Left ventricle myocardium superior (tissue), 1 donor: ENCODE measurements at places on chromosomes 5 and 9. TPM values are rescaled to one million over a fixed set of nuclear protein-coding genes. Genes with fewer than 3 reads are reported as not detected.

CCDC69 gene
- total RNA-seq, result 178 TPM

LMX1B gene
- 0.74 TPM for total RNA-seq

GFRA3 gene
- 0.72 TPM for total RNA-seq

ZNF346 gene
- 8.3 TPM for total RNA-seq

RNF20 gene
- total RNA-seq, result 53.7 TPM

OR1J2 gene
- not detected for total RNA-seq

NME5 gene
- total RNA-seq, result 2.1 TPM

ARID3C gene
- not detected for total RNA-seq

BARHL1 gene
- total RNA-seq, result not detected

SLC45A2 gene
- total RNA-seq, result not detected

NIM1K gene
- total RNA-seq, result 0.20 TPM

OR1L1 gene
- not detected for total RNA-seq

GRAMD2B gene
- total RNA-seq, result 35.2 TPM

POLE3 gene
- 25.1 TPM for total RNA-seq

ALDH1A1 gene
- 23.3 TPM for total RNA-seq

DRD1 gene
- not detected for total RNA-seq

TMOD1 gene
- total RNA-seq, result 205 TPM
